ENCODE measurements at places on chromosomes 7 and 10.

GRCh38 chr10:115491526-115492140, 398.5 kb downstream of the ATRNL1 start:
- DNase-seq: no peak

DNA sequence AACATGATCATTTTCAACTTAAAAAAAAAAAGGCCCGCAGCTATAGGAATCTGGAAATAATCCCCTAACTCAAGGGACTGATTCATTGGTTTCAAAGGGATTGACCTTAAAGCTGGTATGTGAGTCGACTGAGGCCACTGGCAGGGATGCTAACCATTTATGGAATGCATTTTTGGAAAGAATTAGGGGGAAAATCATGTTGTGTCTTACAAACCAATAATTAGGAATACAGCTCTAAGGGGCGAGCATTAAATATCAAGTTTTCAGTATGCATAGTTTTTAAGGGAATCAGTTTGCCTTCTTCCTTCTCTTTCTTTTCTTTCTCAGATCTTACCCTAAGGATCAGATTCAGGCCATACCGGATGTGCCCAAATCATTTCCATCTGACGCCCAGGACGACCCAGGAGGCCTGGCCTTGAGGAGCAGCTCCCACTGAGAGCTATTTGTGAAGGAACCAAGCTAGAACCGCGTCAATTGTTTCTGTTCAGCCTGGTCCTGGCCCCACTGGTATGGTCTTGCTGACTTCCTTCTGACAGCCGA, 48.7 kb downstream of the BPGM start:
- DNase-seq: no peak

GRCh38 chr10:75894761-75895160, 463.3 kb downstream of the LRMDA start:
- no peak for DNase-seq

DNA sequence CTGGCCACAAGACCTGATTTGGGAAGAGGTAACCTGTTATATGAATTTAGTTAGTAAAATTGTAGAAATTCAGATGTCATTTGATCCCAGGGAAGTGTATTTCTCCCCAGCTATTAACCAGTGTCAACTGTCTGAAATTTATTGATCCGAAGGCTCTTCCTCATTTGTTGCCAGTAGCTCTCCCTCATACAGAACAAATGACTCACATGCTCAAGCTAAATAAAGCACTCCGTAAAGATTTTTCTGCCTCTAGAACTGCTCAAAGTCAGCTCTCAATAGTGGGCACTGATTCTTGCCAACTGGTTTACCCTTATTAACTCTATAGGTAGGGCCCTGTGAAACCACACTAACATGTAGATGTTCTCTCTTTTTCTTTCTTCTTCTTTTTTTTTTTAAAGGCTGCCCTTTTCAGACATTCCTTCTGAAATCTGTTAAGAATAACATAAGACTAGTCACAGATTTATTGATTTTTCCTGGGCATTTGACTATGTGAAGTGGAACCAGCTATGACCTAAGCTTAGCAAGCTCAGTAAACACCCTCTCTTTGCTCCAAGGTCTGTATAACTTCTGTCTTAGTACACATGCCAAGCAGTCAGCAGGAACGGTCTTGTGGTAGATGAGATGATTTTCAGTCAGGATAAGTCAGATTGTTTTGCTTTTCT, 21.8 kb downstream of the RPA3 start:
- DNase-seq: no peak

DNA sequence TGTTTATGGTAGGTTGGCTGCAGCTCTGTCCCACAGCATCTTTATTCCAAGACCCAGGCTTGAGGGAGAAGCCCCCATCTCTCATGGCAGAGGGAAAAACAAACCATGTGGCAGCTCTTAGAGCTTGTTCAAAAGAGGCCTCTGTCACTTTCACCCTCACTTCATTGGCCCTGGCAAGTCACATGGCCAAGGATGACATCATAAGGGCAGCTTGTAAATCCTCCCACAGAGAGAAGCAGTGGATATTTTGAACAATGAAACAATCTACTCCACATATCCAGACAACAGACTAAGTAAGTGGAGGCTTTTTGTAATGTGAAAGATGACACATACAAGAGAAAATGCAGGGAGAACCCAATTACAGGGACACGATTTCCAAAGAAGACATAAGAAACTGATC, 108.1 kb downstream of the GRID1 start:
- DNase-seq: no peak

GRCh38 chr10:76071653-76072365, 640.4 kb downstream of the LRMDA start:
- no peak for DNase-seq

- DNase-seq: no peak
These were observed 382.5 kb upstream of the KIAA1217 start for GRCh38 chr10:23826421-23826820.

GRCh38 chr10:104209575-104210198, 22.5 kb downstream of the CFAP43 start:
- peak; percentile 47 for DNase-seq

DNA sequence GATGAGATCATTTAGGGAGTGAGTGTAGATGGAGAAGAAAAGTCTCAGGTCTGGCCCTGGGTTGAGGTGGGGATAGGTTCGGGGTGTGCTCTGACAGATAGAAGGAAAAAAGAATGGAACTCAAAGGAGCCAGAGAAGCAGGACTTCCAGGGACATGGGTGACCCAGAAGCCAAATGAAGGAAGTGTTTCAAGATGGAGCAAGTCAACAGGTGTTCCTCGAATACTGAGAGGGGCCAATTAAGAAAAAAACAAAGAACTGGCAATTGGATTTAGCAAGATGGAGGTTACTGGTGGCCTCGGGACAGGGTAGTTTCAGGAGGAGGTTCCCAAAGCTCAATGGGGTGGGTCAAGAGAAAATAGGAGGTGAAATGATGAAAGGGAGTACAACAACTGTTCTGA, 40.3 kb downstream of the DENND2A start:
- DNase-seq: no peak
